ENCODE measurements at places on chromosomes 7 and 10.

DNA sequence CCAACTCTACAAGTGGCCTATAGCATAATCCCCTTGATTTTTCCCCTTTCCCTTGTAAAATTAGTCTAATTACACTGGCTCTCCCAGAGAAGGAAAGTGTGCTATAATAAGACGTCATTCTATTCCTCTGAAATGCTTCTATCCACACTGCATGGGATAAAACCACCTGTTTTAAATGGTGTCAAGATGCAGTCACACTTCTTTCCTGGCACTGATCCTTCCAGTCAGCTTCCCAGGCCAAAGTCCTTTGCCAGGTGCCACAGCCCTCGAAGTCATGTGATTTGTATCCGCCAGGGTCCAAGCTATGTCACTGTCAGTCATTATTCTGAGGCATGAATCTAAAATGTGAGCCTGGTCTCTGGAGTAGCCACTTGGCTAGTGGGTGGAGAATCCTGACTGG is 169.0 kb upstream of the KIAA1217 start:
- DNase-seq = no peak

DNA sequence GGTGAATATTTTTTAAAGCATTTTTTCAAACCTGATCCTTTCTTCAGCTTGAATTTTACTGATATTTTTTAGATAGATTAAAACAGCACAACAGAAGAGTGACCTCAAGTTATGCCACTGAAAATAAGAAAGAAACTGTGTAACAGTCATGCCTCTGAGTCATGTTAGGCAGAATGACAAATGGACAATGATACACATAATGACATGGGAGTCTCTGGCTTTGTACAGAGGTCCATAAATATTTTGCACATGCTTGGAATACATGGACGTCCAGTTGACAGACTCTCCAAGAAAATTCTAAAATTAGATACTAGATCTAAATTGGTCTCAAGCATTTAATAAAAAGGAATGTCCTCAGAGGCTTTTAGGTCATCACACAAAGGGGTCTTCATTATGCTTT is 21.9 kb upstream of the SEMA3A start:
- DNase-seq = no peak

- no peak for DNase-seq
These were observed 33.7 kb upstream of the CHCHD3 start for GRCh38 chr7:133115596-133115995.

DNA sequence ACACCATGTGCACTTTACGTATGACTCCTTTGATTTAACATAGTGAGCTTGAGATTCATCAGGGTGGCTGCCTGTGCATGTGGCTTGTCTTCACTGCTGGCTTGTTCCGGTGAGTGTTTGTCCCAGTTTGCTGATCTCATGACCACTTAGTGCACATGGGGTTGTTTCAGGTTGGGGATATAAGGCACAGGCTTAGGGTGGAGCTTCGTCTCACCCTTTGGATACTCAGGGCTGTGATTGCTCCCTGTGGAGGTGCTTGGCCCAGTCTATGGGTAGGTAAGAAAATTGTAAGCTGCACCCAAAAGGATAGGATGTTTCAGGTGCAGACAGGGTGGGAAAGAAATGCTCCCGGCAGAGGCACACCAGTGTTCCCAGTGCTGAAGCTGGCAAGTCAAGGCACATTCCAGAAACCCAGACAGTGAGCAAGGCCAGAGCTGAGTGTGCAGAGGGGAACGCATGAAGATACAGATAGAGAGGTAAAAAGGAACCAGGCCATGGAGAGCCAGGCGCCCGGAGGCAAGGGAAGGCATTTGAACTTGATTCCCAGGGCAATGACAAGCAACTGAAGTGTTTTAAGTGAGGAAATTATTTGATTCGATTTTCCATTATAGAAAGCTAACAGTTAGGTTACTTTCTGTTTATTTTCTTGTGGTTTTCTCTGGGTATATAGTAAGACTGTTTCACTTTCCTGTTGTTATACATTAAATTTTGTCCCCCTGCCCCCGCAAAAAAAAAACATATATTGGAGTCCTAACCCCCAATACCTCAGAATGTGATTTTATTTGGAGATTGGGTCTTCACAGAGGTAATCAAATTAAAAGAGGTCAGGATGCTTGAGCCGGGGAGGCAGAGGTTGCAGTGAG is 289.8 kb upstream of the KLF6 start:
- DNase-seq = no peak

GRCh38 chr10:78461333-78461732 is 427.7 kb downstream of the RPS24 start:
- DNase-seq = no peak

- DNase-seq = no peak
These were observed 7.1 kb upstream of the TAS2R39 start for GRCh38 chr7:143176128-143176527.

GRCh38 chr10:11876805-11877590 is 53.8 kb downstream of the PROSER2 start:
- DNase-seq = no peak

GRCh38 chr10:6912929-6913328 is 332.9 kb upstream of the PRKCQ start:
- no peak for DNase-seq

- DNase-seq = no peak
These were observed 100.6 kb downstream of the GPR26 start for GRCh38 chr10:123766761-123767160.

GRCh38 chr7:66558660-66559465 is 69.8 kb upstream of the KCTD7 start:
- no peak for DNase-seq

GRCh38 chr10:112361951-112362751 is 11.8 kb upstream of the ACSL5 start:
- no peak for DNase-seq

DNA sequence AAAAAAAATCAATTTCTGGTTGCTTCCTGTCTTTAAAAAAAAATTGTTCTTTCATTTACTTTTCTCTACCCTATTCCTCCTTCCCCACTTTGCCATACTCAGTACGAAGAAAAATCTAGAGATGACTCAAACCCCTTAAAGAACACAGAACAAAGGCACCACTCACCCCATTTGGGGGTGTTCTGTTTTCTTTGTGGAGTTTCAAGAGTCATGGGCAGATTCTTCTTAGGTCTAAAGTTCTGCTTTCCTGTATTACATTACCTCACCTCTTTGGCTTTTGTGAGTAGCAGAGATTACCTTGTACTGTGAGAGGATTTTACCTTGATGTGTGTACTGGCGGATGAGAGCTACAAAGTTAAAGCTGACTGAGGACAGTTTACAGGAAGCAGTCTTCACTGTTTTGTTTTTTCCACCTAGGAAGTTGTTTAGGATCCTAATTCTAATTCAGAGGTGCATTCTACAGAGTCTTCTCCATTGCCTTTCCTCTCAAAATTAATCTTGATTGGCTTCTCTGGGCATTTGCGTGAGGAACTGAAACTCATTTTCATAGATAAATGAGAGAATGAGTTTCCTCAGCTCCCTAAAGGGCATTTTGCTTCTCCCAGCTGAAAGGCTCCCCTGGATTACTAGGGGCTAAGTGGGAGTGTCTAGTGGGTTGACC is 20.7 kb downstream of the AVL9 start:
- no peak for DNase-seq

DNA sequence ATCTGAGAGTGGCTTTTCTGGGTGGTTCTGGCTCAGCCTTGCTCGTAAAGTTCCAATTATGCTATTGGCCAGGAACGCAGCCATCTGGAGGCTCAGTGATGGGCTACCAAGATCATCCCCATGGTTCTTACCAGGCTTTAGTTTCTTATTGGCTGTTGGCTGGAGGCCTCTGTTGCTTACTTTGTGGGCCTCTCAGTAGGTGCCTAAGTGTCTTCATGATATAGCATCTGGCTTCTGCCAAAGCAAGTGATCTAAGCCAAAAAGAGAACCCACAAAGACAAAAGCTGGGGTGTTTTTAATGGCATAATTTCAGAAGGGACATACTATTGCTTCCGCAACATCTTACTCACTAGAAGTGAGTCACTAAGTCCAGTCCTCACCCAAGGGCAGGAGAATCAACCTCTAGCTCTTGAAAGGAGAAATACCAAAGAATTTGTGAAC is 132.0 kb upstream of the MDFIC start:
- no peak for DNase-seq

- DNase-seq = no peak
These were observed 4.3 kb downstream of the BZW2 start for GRCh38 chr7:16650266-16650665.

DNA sequence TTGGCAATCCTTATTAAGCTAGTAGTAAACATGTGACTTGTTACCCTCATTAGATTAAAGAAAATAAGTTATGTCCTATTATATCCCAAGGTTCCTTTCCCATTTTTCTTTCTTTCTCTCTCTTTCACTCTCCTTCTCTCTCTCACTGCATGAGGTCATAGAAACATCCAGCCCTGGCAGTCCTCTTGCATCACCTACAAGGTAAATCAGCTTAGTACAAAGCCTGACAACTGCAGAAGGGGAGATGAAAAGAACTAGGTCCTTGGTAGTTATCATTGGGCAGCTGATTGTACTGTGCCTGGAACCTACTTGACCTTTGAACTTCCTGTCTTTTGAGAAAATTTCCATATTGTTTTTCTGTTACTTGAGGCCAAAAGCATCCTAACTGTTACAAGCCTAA is 307.9 kb upstream of the SP8 start:
- no peak for DNase-seq

GRCh38 chr7:13016592-13017332 is 329.3 kb downstream of the ARL4A start:
- no peak for DNase-seq

DNA sequence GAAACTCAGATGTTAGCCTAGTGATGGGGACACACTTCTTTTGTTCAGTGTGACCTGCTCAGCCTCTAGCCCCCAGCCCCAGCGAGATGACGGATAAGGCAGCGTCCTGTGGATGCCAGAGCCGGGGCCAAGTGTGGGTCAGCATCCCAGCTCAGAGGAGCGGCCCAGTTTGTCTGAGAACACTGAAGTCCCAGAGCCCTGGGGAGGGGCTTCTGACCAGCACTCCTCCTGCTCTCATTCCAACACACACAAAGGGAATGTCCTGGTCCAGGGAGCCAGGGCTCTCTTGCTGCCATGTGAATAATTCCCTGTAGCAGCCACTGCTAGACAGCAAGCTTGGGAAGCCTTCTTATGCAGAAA is 4.5 kb upstream of the ATP6V0E2 start:
- no peak for DNase-seq

GRCh38 chr10:30027057-30028005 is 32.1 kb downstream of the JCAD start:
- DNase-seq = peak; percentile 79
